Left renal pelvis (tissue), 4 donors: ENCODE measurements at places on chromosomes 2 and 18.

GRCh38 chr2:120246546-120247300, 5.9 kb upstream of the RALB start:
- DNase-seq, result no peak

DNA sequence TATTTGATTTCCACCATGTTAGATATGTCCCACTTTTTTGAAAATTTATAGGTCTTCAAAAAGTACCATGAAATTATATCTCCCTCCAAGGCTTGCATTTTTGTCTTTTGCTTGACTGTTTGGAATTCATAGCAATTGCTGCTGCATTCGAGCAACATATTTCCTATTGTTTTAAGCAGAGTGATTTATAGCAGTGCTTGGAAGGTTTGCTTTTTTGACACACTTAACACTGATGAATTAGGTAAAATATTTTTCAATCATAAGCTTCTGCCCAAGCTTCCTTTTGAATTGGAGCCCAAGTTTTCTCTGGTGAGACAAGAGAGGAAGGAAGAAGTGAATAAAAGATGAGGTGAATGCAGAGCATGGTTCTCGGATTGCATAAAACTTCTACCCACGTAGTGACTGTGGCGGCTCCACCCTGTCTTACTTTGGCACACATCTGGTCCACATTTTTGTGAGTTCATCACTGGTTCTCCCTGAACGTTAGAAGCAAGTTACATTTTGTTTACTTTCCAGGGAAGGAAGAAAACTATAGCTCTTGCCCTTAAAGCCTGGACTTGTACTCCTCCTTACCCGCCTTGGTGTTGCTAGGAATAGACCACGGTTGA, 667.0 kb downstream of the TSN start:
- no peak for DNase-seq

- DNase-seq, result no peak
Measured at GRCh38 chr18:25019086-25019860, 332.7 kb downstream of the ZNF521 start.

DNA sequence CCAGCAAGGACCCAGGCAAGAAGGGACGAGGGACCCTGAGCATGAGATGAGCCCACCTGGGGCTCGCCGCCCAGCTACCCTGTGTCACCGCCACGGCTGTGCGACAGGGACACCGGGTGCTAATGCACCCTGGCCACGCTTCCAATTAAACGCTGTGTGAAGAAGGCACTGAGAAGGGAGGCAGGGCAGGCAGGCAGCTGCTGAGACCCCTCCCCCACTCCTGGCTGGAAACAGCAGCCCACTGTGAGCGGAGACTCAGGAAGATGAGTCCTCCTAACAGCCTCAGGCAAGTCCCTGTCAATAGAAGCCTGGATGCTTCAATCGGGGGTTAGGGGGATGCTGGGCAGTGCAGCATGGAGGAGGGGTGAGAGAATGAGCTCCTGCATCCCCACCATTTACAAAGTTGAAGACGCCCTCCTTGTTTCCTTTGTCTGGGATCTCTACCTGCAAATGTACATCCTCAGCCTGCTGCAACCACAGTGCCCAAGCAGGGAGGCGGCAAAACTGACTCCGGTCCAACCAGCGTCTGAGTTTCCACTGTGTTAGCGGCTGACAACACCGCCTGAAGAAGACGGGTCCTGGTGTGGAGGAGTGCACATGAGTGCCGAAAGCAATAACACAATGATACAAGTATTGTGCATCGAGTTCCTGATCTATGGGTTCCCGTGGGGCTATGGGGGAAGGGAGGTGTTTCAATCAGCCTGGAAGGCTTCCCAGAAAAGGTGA, 12.8 kb downstream of the TMEM163 start:
- no peak for DNase-seq

- no peak for DNase-seq
Measured at GRCh38 chr2:231452799-231453508, 11.3 kb downstream of the NCL start.

GRCh38 chr2:190646780-190647522, 1.9 kb upstream of the NAB1 start:
- no peak for DNase-seq
